Suppressor macrophage treated with lipopolysaccharide for 1 hour (primary cell): ENCODE measurements at places on chromosomes 4 and X.

DNA sequence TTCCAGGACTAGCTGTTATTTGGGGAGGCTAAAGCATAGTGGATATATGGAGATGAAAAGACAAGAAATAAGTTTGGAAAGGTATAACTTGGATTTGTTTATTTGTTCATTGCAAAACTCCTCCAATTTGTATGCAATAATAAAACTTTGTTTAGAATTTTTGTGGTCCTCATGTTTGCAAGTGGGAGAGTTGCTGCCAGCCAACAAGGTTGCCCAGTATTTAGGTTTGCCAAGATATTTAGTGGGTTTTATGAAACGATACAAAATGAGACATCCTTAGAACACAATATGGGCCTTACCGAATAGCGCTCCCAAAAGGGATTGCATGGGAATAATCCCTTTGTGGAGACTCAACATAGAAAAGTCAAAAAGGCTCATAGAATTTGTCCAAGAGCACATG, 162.1 kb downstream of the INPP4B start:
- no peak for DNase-seq

DNA sequence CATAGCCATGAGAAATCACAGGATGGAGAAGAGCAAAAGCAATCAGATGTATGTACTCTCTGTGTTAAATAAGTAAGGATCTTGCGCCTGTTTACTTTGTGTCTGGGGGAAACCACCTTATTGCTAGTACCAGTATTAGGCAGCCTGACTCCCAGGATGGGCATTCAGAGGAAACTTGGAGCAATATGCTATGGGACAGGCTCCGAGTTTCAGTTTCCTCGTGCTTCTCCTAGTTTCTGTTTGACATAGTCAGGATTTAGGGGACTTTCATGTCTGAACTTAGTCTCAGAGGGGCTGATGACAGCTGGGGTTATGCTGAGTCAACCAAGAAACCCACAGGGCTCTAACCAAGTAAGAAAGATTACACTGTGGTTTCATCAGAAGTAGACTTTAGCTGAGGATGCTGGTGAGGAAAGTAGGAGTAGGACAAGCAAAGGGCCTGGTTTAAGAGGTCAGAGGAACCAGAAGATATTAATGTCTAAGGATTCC, 13.5 kb downstream of the NSUN7 start:
- DNase-seq, result peak; percentile 90

DNA sequence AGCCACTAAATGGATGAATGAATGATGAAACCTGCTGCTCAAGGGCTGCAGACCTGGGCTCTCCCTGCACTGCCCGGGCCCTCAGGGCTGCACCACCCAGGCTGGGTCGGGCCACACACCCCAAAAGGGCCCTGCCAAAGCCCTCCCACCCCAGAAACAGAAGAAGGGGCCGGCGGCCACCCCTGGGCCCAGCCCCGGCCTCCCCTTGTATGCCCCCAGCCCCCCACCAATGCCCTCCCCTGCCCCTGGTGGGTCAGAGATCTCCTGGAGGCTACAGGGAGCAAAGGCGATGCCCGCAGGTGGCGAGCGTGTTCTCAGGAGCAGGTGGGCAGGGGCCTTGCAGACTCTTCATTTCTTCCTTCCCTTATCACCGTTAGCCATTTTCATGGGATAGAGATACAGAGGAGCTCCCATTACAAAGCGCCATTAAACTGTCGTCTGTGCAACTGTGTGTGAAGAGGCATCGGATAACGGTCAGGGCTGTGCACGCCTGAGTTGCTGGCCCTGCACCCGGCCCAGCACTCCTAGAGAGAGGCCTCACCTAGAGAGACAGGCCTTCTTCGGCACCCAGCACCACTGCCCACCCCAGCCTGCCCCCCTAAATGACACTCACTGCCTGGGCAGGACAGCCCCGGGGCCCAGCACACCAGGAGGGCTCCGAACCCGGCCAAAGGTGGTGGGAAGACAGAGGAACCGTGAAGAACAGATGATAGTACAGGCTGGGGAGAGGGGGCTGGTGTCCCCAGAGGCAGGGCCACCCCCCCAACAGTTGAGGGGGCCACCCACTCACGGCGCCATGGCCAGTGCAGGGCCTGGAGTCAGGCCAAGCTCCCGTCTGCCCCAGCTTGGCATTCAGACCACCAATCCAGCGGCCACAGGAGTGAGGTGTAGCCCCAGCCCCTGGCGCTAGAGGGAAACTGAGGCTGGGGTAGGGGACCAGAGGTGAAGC, 133.7 kb downstream of the FAM53A start:
- no peak for DNase-seq

DNA sequence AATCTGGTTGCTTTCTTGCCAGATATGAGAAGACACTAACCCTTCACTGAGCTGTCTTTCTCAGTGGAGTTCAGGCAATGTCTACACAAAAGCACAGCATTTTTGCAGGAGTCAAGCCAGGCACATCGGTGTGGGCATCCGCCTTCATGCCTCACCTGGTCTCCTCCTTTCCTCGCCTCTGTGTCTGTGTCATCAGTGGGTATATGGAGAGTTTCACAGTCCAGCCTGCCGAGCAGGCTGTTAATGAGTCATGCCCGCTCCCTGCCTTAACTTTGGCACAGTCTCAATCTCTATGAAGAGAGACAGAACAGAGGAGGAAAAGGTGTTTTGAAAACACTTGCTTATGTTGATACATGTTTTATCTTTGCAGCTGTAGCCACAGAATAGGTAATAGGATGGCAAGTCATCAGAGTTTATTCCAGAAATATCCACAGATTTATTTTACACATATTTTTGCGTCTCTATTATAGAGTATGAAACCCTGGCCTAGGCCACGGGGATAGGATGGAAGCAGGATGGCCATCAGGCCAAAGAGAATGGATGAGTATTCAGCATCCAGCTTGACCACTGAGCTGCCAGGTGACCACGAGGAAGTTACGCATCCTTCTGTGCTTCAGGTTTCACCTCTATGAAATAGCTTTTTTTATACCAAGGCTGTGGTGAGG, 32.8 kb upstream of the MAML3 start:
- no peak for DNase-seq

- no peak for DNase-seq
Observed at GRCh38 chr4:179325181-179325580, 1882.9 kb upstream of the AGA start.

DNA sequence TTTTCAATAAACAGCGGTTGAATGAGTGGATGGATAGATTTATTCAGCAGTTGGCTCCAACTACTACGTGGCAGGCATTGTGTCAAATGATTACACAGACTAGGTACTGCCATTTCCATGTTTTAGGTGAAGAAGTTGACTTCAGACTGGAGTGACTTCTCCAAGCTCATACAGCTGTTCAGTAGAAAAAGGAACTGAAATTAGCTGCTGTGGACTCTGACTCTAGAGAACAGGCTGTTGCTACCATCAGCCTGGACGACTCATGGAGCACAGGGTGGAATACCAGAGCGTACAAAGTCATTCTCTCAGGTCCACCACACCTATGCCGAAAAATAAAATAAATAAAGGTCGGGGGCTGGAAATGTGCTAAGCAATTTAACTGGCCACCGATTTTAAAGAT, 45.3 kb downstream of the TENM3 start:
- DNase-seq, result no peak

DNA sequence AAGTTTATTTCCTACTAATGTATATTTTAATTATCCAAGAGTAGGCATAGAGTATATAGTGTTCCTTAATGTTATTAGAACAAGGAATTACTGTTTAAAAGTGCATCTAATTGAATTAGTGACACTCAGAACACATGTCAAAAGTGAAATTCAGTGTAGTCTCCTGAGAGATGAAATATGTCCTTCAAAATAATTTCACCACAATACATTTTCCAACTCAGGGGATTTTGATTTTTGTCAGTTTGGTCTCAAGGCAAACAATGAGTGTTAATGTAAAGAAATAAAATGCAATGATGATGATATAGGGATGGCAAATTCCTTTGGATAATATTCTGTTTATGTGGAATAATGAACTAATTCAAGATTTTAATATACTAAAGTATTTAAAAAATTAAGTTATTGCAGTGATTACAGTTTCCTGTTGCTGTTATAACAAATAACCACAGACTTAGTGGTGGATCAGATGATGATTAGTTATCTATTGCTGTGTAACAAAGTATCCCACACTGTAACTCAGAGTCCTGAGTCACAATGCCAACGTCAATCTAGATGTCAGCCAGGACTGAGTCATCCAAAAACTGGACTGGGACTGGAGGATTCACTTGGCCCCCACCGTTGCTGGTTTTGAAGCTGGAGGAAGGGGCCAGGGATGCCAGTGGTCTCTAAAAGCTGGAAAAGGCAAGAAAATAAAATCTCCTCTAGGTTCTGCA, 148.0 kb upstream of the SLC7A11 start:
- DNase-seq, result peak; percentile 79

DNA sequence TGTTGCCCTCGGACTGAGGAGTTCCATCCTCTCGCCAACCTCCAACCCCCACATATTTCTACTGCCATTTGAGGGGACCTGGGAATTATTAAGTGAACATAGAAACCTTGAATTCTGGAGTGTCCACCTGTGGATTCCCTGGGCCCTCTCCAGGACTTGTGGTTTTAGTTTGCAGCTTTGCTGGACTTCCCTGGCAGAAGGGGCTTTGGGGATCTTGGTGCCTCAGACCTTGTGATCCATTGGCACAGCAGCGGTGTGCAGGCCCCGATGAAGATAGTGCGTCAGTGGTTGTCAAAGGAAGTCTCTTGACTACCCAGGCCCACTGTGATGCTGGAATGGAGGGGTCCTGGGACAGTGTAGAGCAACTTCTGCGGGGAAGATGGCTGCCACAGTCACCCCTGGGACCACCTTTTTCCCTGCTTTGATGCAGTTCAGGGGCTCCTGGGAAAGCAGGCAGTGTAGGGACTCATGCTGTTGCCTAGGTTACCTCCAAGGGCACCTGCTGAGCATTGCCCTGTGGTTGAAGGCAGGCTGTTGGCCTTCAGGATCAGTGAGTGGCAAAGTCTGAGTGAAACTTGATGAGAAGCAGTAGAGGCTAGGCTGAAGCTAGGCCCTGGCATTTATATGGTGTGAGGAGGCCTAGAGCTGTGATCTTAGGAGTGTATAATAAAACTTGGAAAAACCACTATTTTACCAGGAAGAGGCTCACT, 2.2 kb downstream of the SLC16A2 start:
- no peak for DNase-seq

DNA sequence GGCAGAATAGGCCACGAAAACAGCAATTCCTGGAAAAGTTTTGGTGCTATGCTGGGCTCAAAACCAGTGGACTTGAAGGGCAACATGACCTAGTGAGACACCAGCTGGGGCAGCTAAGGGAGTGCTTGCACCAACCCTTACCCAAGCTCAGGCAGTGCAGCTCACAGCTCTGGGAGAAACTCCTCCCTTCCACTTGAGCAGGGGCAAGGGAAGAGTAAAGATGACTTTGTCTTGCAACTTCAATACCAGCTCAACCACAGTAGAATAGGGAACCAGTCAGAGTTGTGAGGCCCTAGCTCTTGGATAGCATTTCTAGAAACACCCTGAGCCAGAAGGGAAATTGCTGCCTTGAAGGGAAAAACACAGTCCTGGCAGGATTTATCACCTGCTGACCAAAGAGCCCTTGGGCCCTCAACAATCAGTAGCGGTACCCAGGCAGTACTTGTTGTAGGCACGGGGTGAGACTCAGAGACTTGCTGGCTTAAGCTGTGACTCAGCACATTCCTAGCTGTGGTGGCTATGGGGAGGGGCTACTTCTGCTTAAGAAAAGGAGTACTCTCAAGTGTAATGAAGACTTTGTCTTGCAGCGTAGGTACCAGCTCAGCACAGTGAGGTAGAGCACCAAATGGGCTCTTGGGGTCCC, 19.7 kb upstream of the ABCG2 start:
- peak; percentile 75 for DNase-seq

GRCh38 chr4:112674376-112674775, 37.4 kb downstream of the LARP7 start:
- DNase-seq, result no peak

DNA sequence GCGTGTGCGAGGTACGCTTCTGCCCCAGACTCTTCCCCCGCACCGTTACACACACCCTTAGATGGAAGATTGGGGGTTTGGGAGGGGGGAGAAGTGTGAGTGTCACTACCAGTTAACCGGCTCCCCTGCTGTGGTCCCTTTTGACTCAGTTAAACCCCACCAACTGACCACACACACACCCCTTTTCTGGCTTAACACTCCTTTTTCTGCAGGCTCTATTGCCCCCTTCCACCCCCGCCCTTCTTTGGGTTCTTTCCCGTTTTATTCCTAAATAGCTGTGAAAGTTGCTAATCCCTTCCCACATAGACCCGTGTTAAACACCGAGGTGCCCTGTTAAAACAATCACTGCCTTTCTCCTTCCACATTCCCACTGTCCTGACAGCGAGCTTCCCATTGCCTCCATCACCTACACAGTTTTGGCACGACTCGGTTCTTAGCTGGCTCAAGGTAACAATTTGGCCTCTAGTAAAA, 3.7 kb upstream of the NR3C2 start:
- no peak for DNase-seq

DNA sequence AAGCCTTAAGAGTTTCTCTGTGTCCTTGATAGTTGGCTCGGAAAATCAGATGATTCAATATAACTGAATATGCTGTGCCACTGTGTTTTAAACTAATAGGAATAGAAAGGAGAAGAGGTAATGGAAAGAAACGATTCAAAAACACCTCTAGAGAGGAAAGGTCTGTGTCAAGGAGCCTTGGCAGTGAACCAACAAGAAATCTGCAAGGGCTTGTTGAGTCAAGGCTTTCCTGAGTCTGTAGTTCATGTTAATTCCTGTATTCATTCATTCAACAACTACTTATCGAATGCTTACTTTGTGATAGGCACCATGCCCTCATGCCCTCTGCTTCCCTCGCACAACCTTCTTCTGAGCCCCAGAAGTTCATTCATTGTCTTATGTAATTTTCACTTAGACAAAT, 336.0 kb downstream of the PDHA2 start:
- DNase-seq, result no peak

DNA sequence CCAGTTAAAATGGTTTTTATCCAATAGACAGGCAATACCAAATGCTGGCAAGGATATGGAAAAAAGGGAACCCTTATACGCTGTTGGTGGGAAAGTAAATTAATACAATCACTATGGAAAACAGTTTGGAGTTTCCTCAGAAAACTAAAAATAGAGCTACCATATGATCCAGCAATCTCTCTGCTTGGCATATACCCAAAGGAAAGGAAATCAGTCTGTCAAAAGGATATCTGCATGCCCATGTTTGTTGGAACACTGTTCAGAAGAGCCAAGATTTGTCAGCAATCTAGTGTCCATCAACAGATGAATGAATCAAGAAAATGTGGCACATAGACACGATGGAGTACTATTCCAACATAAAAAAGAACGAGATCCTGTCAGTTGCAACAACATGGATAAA, 91.0 kb upstream of the SH3RF1 start:
- DNase-seq, result no peak

- DNase-seq, result no peak
Observed at GRCh38 chr4:8724436-8725070, 132.0 kb downstream of the CPZ start.

DNA sequence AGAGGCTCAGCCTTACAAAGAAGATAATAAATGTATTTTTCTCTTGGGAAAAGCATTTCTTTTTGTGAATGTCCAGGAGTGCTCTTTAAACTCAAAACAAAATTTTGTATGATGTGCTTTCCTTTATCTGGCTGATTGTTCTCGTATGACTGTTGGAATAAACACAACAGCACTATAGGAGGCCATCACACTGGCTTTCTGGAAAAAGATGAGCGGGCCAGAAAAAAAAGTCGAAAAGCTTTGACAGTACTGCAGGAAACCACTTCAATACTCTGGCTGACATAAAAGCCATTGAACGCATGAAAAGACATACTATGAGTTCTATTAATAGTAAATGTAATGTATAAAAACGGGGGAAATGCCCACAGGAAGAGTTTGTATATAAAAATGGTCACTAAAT, 64.7 kb upstream of the CTSO start:
- DNase-seq, result no peak

- no peak for DNase-seq
Observed at GRCh38 chr4:185797018-185797417, 15.0 kb downstream of the SORBS2 start.

- no peak for DNase-seq
Observed at GRCh38 chr4:38497121-38497520, 166.9 kb upstream of the KLF3 start.
